Naive B cell (primary cell): ENCODE measurements at places on chromosomes 13 and 19.

- peak; percentile 98 for DNase-seq
These were observed 30.2 kb upstream of the NANOS3 start for GRCh38 chr19:13846557-13847406.

DNA sequence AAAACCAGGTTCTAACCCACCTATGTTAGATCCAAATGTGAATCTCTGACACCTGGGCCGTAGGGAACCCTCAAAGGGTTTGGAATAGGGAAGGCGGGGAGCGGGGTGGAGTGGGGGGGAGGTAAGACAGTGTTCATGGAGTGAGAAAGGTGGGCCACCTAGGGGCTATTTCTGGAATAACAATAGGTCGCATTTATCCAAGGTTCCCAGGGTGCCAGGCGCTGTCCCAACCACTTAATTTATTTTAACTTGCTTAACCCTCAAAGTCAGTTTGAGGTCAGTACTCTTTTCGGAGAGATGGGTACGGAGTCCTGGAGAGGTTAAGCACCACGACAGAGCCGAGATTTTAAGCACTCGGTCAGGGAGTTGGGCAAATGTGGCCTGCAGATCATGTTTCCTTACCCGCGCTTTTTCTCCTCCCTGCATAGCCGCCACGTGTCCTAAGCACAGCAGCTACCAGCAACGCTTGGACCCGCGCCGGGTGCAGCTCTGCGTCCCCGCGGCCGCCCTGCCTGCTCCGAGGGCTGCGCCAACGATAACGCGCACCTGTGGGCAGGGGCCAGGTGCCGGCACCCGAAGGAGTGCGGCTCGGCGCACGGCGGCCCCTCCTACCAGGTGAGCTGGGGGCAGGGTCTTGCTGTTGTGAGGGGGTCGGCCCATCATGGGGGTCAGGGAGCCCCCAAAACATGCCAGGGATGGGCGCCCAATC lies 25.0 kb upstream of the FXYD3 start:
- DNase-seq, result peak; percentile 55

DNA sequence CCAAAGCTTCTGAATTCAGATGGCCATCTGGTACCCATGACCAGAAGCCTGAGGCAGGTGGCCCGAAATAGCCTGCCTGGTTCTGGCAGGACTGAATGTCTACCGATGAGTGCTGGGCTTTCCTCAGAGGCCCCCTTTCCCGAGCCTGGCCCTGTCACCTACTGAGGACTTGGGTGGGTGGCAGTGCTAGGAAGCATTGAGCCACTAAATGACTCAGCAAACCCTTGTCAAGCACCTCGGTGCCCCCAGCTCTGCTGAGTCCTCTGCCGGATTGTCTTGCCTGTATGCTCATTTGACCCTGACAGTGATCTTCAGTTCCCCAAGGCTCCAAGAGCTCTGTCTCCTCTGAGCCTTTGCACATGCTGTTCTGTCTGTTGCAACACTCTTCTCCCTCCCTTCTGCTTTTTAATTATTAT lies 17.9 kb downstream of the PPP1R37 start:
- no peak for DNase-seq

- DNase-seq, result no peak
These were observed 98.8 kb downstream of the ING1 start for GRCh38 chr13:110812121-110812868.

GRCh38 chr13:71430681-71431080 lies 436.3 kb downstream of the DACH1 start:
- no peak for DNase-seq

DNA sequence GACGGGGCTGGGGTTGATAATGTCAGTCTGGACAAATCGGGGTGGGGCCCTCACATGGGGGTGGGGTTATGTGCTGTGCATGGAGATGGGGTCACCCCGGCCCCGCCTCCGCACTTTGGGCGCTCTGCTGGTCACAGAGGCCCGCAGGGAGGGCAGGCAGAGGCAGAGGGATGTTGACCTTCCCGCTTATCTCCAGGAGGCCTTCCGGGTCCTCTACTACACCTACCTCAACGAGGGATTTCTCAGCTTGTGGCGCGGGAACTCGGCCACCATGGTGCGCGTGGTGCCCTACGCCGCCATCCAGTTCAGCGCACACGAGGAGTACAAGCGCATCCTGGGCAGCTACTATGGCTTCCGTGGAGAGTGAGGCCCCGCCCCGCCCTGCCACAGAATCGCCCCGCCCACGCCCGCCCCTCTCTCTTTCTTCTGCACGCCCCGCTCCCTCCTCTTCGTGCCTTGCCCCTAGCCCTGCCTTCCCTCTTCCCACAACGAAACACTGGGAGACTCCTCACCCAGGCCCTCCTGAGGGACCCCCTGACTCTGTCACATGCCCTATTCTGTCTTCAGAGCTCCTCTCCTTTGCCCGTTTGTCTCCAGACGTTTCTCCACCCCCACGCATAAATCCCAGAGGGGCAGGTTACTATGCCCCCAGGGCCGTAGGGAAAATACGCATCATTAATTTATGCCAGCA lies 32.8 kb downstream of the TMEM161A start:
- DNase-seq, result no peak

DNA sequence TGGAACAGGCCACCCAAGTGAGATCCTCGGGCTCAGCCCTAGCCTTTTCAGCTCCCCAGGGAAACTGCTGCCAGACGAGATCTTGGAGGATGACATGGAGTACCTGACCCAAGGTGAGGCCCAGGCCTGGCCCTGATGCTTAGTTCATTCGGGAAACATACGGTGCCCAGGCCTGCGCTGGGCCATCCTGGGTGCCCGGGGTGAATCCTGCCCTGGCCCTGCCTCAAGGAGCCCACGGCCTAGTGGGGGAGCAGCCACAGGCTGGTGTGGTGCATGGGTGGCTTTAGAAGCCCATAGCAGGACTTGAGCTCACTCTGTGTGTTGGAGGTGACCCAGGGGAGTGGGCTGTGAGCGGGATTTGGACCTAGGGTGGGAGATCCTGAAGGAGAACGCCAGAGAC lies 10.1 kb downstream of the SIX5 start:
- no peak for DNase-seq

DNA sequence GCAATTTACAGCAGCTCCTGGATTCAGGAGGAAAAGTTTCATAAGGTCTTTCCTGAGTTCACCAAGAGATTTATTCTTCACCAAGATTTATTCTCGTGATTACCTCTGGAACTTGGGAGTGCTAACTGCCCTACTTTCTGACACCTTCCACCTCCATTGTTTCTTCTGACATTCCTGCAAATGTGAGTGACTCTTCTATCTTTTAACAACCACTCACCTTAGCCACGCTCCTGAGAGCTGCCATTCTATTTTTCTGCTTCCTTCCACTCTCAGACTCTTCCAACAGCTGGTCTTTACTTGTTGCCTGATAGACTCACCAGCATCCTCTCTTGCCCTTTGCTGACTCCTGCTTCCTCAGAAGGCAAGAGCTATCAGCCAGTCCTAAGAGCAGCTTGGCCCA lies 11.5 kb upstream of the CBY2 start:
- DNase-seq, result no peak

DNA sequence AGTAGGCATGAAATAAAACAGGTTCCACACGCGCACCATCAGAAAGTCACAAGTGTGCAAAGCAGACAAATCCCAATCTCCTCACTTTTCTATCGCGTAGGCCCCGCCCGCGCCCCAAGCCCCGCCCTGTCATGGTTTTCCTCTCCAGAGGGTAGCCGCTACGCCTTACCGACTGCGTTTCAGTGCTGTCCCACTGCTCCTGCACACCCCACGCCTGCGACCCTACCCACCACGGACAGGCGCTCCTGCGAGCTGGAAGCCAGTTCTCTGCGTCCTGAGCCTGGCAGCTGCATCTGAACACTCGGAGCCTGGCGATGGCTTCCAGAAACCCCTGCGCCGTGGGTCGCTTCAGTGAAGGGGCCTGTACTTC lies 379 bp upstream of the ZNF470 start:
- no peak for DNase-seq

- DNase-seq, result no peak
These were observed 50.5 kb upstream of the ZNF429 start for GRCh38 chr19:21454901-21455300.

DNA sequence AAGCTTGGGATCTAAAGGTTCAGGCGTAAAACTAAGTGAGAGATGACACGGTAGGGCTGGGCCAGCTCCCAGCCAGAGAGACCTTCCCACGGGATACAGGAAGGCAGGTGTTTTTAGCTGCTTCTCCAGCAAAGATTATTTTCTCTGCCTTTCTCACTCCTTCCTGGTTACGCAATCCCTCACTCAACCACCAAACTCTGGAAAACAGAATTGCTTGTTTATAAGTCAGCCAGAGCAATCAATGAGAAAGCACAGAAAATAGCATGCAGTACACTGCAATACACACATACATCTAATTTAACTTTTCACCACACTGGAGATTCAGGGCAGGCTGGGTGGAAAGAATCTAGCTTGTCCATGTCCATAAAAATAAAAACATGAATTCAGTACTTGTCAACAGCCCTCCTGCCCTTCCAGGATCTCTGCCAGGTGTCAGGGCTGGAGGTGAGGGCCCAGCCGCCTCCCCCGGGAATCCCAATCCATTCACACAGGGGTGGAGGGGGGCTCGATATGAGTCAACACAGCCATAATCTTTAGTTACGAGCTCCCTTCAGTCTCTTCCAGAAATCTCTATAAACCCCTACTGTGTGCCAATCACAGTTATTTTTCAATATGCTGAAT lies 12.2 kb downstream of the RHPN2 start:
- no peak for DNase-seq

GRCh38 chr19:16041299-16041990 lies 34.9 kb upstream of the TPM4 start:
- peak; percentile 62 for DNase-seq

- no peak for DNase-seq
These were observed 12.6 kb upstream of the ZNF414 start for GRCh38 chr19:8526345-8527091.

DNA sequence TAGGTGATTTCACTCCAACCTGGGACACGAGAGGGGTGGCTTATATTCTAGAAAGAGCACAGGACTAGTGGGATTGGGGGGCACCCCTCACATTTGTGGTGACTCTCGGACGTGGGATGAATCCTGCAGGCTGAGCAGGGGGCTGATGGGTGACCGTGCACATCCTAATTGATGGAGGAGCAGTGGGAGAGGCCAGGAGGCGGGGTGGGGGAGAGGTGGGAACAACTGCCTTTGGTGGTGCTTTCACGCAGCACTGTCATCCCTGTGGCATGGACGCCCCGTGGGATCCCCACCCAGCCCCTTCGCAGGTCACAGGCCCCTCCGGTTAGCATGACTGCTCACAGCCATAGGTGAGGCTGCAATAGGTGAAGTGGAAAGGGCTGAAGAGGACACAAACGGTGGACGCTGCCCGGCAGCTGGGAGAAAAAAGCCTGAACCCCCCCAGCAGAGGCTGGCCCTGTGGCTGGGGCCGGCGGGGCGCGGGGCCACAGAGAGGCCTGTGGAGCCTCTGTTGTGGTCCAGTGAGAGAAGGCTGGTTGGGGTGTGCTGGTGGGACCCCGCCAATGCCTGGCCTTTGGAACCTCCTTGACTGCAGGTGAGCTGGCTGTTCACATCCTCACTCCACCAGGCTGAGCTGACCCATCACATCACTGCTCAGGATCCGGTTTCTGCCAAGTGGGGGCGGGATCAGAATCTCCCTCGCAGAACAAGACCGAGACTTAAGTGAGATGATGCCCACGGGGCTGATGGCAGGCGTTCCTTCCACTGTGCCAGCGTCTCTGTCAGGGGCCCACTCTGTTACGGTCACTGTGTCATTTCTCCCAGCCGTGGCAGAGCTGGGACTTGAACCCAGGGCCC lies 325.4 kb downstream of the TEX29 start:
- no peak for DNase-seq

- no peak for DNase-seq
These were observed 89.0 kb downstream of the TEX29 start for GRCh38 chr13:111409413-111409812.

DNA sequence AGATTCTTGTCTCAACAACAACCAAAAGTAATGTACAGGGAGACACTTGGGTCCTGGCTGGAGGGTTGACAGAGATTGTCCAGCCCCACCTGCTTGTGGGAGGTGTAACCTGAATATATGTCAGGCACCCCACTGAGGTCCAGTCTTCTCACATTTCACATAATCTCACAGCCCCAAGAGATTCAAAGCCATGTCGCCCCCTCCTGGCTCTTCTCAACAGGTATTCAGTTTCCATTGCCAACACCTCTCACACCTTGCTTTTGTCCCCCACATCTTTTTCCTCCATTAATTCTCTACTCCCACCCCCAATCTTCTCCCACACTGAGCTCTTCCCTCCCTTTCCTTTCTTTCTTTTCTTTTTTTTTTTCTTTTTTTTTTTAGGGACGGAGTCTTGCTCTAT lies 11.2 kb downstream of the UNC13A start:
- no peak for DNase-seq

DNA sequence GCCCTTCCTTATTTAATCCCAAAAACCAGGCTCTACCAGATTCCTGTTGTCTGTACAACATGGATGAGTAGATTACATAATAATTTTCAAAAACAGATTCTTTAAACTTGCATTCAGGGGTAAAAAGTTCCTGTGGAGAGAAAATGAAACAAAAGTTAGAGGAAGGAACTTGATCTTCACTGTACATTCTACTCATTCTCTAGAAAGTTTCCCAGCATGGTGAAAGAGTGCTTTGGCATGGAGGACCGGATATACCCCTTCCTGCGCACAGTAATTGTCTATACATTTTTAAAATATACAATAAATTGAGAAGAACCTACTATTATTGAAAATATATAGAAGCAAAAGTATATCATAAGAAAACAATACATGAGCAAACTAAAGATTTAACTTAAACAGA lies 274.2 kb downstream of the ITGBL1 start:
- DNase-seq, result no peak

DNA sequence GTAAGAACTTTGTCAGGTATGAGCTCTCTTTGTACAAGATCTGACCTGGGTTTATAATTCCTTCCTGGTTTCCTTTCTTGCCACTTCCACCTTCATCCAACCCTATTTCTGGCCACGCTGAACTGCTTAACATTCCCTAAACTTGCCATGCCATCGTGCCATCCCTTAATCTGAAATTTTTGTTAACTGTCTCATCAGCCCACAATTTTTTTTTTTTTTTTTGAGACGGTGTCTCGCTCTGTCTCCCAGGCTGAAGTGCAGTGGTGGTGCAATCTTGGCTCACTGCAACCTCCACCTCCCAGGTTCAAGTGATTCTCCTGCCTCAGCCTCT lies 144.6 kb downstream of the GGACT start:
- no peak for DNase-seq

GRCh38 chr13:81396192-81396591 lies 1055.3 kb upstream of the SPRY2 start:
- DNase-seq, result no peak

- DNase-seq, result no peak
These were observed 165.2 kb downstream of the TEX29 start for GRCh38 chr13:111485491-111486250.

DNA sequence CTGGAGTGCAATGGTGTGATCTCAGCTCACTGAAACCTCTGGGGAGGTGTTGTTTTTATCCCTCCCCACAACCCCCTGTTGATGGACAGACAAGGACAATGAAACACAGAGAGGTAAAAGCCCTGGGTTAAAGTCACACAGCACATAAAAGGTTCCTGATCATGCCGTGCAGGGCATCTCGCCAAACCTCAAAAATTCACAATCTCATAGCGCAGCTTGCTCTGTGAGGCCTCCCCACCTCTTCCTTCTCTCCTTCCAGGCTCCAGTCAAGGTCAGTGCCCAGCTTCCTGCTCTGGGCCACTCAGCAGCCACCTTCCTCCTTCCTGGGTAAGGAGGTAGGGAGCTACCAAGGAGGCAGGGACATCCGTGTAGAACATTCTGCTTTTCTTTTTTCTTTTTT lies 2.3 kb downstream of the FUT2 start:
- no peak for DNase-seq

- no peak for DNase-seq
These were observed 37.3 kb downstream of the KDM4B start for GRCh38 chr19:5006201-5006600.
